Adipocyte (in vitro differentiated cells): ENCODE measurements at places on chromosomes 5 and 9.

- DNase-seq: peak; percentile 83
Observed at GRCh38 chr9:38388283-38389223, 3.9 kb upstream of the ALDH1B1 start.

DNA sequence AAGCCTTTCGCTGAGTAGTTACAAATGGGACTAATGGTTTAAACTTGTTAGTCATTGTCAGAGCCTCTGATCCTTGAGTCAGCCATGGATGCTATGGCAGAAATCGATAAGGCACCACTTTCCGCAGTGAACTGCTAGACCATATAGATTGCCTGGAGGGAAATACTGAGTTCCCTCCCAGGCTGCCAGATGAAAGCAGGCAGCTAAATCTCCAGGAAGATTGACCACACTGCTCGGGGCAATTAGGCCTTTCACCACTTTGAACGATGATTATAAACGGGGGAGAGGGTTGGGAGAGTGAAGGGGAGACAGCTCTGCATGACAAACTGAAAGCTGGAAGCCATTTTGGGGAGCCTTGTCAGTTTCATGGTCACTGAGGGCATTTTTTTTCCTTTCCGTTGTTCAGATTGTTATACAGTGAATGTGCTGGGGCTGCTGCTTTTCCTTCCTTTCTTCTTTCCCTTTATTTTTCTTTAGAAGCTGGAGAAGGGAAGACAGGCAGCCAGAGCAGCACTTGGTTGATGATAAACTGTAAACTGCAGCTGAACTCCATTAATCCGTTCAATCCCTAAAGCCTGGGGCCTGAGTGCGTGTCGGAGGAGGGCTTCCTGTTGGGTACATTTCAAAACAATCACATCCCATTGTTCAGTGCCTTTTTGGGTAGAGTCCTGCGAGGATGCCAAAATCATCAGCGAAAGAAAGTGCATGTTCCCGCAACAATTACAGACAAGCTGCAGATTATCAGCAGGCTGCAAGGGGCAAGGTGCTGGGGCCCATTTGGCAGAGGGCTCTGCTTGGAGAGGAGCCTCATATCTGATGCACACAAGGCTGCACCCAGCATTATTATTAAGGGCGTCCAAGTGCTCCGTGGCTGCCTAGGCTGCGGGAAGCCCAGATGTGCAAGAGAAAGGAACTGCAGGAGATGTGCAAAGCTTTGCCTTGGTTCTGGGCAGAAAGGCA, 308.4 kb downstream of the PSAT1 start:
- peak; percentile 12 for DNase-seq

DNA sequence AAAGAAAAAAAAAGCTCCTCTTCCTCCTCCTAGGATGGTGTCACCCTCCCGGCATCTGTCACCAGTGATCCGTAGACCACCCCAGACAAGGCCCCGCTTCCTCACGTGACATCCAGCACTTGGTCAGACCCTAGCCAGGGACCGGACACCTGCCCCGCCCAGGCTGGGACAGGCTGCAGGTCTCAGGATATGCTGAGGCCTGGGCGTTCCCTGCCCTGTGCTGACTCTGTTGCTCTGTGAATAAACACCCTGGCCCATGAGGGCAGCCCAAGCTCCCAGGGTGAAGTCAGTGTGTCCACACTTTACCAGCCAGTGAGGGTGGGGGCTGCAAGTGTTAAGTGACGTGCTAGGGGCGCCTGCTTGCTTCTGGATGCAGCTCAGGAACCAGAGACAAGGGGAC, 5.6 kb downstream of the EDF1 start:
- DNase-seq: no peak

DNA sequence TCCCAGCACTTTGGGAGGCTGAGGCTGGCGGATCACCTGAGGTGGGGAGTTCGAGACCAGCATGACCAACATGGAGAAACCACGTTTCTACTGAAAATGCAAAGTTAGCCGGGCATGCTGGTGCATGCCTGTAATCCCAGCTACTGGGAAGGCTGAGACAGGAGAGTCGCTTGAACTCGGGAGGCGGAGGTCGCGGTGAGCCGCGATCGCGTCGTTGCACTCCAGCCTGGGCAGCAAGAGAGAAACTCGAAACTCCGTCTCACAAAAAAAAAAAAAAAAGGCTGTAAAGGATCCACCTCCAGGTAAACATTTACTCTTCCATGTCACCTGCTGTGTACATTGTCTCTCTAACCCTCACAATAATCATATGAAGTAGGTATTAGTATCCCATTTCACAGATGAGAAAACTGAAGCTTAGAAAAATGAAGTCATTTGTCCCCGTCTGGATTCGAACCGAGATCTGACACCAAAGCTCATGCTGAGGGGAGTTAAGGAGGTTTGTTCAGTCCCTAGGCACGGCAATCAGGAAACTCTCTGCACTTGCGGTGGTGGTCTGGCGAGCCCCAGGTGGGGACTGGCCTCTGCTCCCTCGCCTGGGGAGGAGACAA, 494 bp upstream of the DOCK2 start:
- no peak for DNase-seq

DNA sequence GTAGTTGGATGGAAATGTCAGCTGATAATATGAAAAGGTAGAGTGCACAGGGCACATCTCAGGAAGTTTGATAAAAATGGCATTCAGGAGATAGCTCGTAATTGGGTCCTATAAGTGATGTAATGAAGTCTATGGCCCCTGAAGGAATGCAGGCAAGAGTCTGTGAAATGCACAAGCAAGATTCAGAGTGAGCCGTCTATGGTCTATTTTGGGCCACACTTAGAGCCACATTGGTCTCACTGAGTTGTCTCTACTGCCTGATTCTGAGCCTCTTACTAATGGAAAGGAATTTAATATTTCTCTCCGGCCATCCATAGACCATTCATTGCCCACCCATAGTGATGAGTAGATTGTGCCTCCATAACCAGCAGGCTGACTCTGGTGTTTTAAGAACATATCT, 111.3 kb upstream of the KCNN2 start:
- peak; percentile 31 for DNase-seq

- peak; percentile 83 for DNase-seq
Observed at GRCh38 chr9:86356871-86357866, 3.0 kb upstream of the TUT7 start.

- peak; percentile 8 for DNase-seq
Observed at GRCh38 chr9:88954066-88954465, 37.2 kb upstream of the S1PR3 start.

- no peak for DNase-seq
Observed at GRCh38 chr9:88051138-88051537, 76.8 kb upstream of the CDK20 start.

DNA sequence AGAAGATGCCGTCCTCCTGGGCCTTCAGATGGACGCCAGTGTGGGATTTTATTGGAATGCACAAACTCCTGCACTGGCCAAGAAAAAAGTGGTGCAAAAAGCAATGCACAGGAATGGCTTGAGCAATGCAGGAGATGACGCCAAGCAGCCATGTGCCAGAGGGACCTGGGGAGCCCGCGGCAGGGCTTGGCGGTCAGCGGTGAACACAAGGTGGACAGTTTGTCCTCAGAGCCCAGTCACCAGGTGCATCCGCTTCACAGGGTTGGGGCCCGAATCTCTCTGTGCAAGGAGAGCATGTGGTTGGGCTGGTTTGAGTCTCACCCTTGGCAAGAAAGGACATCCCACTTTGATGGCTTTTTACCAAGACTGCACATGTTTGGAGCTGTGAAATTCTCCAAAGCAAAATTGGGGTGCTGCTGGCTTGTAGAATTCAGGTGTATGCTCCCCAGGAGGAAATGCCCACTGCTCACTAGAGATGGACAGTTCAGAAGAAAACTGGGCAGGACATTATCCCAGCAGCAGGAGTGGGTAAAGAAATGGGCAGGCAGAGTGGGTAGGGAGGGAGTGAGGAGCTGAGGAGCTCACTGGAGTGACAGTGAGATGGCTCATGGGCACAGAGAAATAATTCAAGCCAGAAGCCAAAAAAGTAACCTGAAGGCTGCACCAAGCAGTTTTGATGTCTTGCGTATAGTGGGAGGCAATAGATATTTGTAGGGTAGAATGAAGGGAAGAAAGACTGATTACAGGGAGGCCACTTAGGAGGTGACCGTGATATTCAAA, 463.9 kb downstream of the MTRR start:
- no peak for DNase-seq

- peak; percentile 5 for DNase-seq
Observed at GRCh38 chr9:7147121-7148090, 389.6 kb downstream of the KDM4C start.

- no peak for DNase-seq
Observed at GRCh38 chr9:89799221-89799620, 194.4 kb downstream of the GADD45G start.

GRCh38 chr9:128715436-128715750, 8.5 kb downstream of the ZDHHC12 start:
- DNase-seq: no peak

DNA sequence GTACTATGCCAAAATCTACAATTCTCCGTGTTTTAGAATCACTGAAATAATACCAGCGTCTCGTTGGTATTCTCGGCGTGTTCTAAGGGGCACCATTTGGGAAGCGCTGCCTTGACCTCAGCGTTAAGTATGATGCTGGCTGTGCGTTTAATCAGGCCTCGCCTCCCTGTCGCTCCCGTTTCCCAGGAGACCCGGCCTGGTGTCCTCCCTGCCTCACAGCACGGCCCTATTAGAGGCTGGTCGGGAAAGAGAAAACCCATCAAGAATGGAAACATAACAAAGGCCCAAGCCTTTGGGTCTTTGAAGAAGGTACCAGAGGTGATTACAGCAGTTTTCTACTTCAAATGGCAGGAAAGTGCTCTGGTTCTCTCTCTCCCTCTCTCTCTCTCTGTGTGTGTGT, 30.0 kb downstream of the GFPT2 start:
- no peak for DNase-seq

- no peak for DNase-seq
Observed at GRCh38 chr9:68872026-68872501, 141.8 kb downstream of the PRKACG start.

- DNase-seq: no peak
Observed at GRCh38 chr9:100756217-100756616, 178.3 kb downstream of the CAVIN4 start.

GRCh38 chr5:43141211-43141610, 20.5 kb downstream of the ZNF131 start:
- DNase-seq: no peak

- no peak for DNase-seq
Observed at GRCh38 chr5:151674626-151675610, 11.8 kb downstream of the SPARC start.

GRCh38 chr5:170095646-170096045, 10.1 kb upstream of the FOXI1 start:
- DNase-seq: no peak

DNA sequence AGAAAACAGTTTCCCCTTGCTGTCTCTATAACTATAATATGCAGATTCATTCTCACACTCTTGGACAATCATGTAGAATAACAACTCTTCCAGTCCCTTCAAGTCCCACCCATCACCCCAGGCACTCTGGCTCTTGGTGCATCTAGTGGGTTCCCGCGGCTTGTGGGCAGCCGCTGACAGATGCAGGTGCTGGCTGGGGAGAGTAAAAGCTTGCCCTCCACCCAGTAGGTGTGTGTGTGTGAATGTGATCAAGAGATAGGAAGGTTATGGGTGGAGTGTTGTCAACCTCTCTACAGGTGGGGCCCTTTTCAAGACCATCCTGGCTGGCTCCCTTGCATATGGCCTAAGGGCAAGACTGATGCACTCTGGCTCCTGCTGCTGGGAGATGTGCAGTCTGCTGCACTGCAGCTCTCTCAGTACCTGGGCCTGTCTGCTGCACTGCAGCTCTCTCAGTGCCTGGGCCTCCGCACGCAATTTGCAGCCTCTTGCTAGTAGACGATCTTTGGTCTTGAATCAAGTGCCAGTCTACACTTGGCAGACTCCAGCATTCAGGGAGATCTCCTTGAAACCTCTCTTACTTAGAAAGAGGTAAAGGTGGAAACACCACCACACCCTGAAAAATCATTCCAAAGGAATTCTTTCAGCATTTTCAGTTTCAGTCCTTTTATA, 189.7 kb upstream of the GDNF start:
- DNase-seq: no peak

- DNase-seq: no peak
Observed at GRCh38 chr5:78221964-78222451, 72.5 kb downstream of the AP3B1 start.

DNA sequence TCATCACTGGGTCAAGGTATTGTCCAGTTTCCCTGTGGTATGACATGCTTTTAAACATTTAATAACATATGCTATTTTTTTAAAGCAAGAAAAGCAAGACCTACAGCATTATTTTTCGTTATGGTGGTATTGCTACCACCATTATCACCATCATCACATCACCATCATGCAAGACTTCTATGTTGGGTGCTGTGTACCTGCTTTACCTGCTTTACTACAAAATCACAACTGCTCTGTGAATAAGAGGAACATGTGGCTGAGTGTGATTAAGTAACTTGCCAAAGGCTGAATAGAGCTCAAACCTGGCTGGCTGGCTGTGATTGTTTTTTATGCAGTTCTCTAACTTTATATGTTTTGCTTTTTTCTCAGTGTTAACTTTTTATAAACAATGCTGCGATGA, 140.8 kb upstream of the CLINT1 start:
- DNase-seq: no peak

DNA sequence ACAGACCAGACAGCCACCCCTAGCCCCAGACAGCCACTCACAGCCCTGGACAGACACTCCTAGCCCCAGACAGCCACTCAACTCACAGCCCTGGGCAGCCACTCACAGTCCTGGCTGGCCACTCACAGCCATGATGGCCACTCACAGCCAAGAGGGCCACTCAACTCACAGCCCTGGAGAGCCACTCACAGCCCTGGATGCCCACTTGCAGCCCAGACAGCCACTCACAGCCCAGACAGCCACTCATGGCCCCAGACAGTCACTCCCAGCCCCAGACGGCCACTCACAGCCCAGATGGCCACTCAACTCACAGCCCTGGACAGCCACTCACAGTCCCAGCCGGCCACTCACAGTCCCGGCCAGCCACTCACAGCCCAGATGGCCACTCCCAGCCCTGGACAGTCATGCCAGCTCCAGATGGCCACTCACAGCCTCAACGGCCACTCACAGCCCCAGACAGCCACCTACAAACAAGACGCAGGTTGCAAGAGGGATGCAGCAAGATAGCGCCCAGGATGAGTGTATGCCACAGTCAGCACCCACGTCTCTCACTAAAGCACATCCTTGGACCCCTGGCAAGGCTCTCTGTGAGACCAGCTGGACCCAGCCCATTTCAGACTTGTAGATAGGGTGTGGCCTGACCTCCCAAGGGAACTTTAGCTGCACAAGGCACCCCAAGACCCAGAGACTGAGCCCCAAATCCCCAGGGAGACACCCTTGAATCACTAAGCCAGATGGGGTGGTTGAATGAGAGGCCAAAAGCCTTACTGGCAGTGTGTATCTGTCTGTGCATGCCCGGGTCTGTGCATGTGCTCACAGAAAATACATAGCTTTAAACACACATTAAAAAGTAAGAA, 22.4 kb downstream of the ZDHHC11B start:
- no peak for DNase-seq

DNA sequence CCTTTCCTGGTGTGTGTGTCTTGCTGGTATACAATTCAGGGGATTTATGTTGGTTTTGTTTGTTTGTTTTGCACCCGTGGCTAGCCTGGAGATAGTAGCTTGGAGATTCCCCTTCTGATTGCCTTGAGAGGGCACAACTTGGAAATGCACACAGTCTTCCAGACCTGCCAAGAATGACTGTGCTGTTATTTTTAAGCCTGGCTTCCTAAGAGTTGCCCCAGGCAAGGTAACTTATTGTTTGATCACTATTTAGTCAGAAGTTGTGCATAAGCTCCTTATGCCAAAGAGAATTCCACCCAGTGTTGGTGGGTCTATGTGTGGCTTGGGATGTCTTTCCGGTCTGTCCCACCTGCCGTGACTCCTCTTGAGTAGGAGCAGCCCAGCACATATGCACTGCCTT, 421.9 kb upstream of the KCNN2 start:
- no peak for DNase-seq

- DNase-seq: peak; percentile 27
Observed at GRCh38 chr9:109238655-109239054, 71.6 kb upstream of the FRRS1L start.
